ENCODE measurements at places on chromosomes 7 and 10.

GRCh38 chr7:5704534-5704922 lies 76.9 kb downstream of the RNF216 start:
- DNase-seq = peak; percentile 85

DNA sequence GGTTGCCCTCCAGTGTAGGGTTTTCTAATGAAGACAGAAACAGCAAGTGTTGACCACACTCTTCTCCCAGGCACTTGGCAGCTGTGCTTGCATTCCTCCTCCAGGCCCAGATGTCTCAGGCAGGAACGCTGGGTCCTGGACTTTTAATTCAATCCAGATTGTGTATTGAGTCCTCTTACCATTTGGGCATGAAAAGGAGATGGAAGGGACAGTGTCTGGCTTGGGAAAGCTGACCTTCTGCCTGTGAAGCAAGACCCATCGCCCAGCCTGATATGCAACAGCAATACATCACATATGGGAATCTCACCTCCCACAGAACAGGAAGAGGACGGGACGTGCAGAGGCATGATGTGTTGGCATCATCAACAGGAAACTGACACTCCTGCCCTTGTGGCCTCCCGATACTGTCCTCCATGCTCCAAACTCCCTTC lies 174.4 kb upstream of the LYZL2 start:
- no peak for DNase-seq

DNA sequence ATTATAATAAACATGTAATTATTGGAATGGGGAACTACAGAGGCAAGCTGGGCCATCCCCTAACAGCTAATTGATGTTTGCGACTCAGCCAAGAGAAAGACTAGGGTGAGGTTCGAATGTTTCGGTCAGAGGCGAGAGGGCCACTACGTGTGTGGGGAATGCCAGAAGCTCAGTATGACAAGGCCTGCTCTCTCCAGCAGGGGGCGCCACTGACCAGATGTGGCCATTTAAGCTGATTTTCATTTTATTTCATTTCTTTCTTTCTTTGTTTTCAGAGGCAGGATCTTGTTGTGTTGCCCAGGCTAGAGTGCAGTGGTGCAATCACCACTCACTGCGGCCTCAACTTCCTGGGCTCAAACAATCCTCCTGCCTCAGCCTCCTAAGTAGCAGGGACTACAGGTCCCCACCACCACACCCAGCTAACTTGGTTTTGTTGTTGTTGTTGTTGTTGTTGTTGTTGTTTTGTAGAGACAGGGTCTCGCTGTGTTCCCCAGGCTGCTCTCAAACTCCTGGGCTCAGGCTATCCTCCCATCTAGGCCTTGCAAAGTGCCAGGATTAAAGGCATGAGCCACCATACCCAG lies 38.1 kb downstream of the TMEM130 start:
- peak; percentile 33 for DNase-seq

GRCh38 chr7:127918130-127918529 lies 113.1 kb downstream of the LRRC4 start:
- no peak for DNase-seq

DNA sequence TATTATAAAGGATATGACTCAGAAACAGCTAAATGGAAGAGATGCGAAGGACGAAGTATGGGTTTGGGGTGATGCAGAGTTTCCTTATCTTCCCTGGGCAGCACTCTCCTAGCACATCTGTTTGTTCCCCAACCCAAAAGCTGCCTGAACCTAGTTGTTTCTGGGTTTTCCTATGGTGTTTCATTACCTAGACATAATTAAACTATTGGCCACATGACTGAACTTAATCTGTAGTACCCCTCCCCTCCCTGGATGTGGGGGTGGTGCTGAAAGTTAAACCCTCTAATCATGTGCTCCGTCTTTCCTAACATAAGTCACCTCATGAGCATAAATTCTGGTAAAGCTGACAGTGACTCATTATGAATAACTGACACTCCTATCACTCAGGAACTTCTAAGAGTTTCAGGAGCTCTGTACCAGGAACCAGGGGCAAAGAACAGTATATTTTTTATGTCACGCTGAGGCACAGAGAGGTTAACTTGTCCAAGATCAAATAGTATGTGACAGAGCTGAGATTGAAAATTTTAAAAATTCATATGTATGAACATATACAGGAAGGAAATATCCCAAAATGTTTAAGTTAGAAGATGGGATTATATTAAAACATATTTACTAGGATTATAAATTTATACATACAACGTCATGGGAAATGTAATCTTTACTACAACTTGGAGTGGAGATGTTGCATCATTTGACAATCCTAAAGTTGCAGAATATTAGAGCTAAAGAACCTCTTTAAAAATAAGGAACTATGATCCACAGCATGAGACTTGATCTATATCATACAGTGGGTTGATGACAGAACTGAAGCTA lies 4.8 kb downstream of the STRIP2 start:
- DNase-seq = peak; percentile 62

Data from A673 (cell line).